Suppressor macrophage (primary cell): ENCODE measurements at places on chromosomes 12 and 14.

- DNase-seq: no peak
Observed at GRCh38 chr14:92789457-92790089, 4.5 kb upstream of the GOLGA5 start.

DNA sequence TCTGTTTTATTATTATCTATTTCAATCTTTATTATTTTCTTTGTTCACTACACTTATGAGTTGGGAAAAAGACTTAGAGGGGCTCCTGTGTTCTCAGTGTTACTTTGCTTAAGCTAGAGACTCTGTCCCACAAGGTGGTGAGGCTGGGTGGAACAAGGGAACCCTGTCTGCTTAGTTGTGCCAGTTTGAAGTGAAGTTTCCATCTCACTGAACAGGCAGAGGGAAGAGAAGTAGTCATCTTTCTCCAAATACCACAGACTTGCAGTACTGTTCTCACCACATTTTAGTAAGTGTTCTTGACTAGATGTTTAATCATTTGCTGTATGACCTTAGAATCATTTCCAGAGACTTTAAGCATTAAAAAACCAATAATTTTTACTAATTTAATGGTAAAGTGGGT is 195.7 kb upstream of the NEDD1 start:
- no peak for DNase-seq

GRCh38 chr12:101981868-101982267 is 79.9 kb downstream of the WASHC3 start:
- DNase-seq: no peak

GRCh38 chr14:59897757-59898383 is 22.1 kb upstream of the LRRC9 start:
- DNase-seq: peak; percentile 62

DNA sequence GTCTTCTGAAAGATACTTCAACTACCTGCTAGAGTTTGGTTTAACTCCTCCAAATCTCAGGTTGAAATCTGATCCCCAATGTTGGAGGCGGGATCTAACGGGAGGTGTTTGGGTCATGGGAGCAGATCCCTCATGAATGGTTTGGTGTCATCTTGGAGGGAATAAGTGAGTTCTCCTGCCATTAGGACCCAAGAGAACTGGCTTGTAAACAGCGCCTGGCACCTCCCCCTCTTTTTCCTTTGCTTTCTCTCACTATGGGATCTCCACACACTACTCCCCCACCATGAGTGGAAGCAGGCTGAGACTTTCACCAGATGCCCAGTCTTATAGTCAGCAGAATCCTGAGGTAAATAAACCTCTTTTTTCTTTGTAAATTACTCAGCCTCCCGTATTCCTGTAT is 2.5 kb downstream of the CNIH1 start:
- DNase-seq: no peak

DNA sequence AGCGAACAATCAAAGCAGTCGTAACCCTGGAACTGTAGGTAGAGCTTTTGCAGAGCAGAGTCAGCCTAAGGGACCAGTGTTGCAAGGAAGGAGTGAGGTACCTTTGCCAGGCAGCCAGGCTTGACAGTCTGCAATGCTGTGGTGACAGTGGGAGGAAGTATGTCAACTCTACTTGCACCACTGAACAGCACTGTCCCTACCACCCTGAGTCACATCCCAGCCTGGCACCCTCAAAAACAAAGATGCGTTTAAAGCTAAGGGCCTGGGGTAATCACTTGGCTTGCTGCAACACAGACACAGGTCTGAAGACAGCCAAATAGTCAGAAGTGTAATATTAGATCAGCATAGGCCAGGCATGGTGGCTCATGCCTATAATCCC is 141.9 kb downstream of the DPF3 start:
- DNase-seq: no peak

- DNase-seq: no peak
Observed at GRCh38 chr14:51445001-51445390, 204.9 kb downstream of the TMX1 start.

- no peak for DNase-seq
Observed at GRCh38 chr12:126897778-126898177, 1369.2 kb upstream of the TMEM132C start.

DNA sequence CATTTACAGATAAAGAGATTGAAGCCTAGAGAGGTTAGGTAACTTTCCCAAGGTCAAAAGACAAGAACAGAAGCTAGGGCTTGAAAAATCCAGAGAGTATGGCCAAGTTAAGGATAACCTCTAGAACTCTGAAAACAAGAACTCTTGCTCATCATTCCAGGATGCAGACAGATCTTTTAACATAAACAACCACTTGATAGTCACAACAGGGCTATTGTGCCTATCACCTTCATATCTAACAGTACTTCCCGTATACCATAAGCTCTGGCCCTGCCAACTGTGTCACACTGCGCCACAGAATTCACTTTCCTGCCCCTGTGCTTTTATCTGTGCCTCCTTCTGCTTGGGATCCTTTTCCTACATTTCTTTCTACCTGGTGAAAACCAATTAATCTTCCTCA is 18.2 kb downstream of the ERP29 start:
- DNase-seq: no peak

- no peak for DNase-seq
Observed at GRCh38 chr12:20245491-20245890, 122.8 kb upstream of the PDE3A start.

DNA sequence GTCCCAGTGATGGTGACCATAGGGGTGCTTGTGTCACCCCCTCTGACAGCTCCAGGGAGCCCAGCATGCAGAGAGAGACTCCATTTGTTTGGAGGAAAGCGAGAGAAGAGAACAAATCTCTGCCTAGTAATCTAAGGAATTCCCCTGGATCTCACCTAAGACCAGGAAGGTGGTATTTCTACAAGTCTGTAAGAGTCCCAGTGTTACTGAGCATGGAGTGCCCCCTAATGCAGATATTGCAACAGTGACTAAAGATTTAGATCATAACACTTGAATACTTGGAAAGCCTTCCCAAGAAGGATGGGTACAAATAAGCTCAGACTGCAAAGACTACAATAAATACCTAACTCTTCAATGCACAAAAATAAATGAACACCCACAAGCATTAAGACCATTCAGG is 360.4 kb upstream of the GARIN6 start:
- no peak for DNase-seq

GRCh38 chr12:106841510-106842302 is 67.2 kb downstream of the RIC8B start:
- DNase-seq: peak; percentile 47

GRCh38 chr12:109304485-109304884 is 4.6 kb downstream of the FOXN4 start:
- no peak for DNase-seq

GRCh38 chr14:105902131-105902898 is 375.9 kb downstream of the TMEM121 start:
- no peak for DNase-seq

DNA sequence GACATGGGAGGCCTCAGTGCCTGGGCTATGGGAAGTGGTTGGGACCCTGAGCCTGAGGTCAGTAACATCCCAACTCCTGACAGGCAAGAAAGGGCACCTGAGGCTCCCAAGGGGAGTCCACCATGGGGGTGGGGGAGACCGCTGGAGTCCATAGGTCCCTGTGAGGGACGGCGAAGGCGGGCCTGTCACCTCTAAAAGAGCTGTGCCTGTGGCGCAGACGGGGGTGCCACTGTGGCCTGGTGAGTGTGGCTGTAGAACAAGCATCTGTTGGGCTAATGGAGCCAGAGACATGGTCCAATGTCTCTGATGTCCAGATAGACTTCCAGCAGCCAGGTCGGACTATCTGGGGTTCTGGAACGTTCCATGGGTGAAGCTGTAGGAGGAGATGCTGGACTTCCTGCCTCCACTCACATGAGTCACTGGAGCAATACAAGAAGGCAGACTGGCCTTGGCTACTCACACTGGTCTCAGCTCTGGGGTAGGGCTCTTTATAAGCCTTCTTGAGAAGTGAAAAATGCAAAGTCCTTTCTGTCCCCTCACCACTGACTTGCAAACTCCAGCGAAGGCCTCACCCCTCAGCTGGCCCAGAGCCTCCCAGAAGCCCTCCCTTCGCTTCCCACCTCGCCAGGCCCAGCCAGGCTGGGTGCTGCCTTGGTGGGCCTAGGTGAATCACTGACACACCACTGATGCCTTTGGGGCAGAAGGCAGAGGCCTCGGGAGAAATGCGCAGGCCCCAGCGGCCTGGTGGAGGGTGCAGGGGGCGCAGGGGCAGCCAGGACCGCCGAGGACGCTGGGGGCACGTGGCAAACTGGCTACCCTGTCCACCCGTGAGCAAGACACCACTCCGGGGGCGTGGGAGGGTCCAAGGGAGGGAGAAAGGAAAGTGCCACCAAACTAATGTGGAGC is 1.1 kb upstream of the TRAF3 start:
- peak; percentile 72 for DNase-seq

DNA sequence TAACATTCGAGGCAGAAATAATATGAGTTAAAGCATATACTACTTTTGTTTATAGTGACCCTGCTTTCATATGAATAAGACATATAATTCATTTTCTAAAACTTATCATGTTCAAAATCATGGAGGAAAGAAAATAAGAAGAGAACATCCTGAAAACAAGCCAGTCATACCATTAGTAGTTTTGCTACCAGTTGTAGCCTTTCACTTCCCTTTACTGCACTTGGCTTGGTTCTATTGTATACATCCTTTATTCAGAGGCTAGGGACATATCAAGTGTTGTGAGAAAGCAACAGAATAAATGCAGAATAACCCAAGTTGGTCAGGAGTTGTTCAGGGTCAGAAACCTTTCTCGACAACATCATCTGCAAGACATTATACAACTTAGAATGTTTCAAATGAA is 598.7 kb downstream of the SOX5 start:
- DNase-seq: no peak

DNA sequence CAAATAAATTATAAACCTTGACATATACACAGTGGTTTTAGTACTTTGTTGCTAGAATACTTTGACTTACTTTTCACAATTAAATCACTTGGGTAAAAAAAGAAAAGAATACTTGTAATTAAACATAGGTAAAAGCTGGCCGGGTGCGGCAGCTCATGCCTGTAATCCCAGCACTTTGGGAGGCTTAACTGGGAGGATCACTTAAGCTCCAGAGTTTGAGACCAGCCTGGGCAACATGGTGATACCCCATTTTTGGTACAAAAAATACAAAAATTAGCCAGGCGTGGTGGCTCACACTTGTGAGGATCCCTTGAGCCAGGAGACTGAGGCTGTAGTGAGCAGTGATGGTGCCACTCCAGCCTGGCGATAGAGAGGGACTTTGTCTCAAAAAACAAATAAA is 7.8 kb downstream of the STX2 start:
- no peak for DNase-seq

- DNase-seq: no peak
Observed at GRCh38 chr12:5044420-5045295, 979 bp downstream of the KCNA5 start.

DNA sequence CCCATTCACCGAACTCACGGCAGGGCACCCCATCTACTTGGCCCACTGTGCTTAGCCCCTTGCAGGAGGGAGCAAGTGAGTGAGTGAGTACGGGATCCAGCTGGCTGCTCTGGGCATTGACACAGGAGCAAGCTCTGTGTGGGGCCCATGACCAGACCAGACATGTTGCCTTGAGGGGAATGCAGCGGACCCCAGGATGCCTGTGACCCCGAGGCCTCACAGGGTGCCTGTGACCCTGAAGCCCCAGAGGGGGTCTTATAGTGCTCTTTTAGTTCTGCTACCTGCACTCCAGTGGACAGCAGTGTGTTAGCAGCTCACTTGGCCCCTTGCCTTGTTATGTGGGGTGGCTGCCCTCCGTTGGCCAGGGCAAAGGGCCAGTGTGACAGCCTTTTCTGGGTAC is 255.8 kb downstream of the ETNK1 start:
- DNase-seq: no peak

DNA sequence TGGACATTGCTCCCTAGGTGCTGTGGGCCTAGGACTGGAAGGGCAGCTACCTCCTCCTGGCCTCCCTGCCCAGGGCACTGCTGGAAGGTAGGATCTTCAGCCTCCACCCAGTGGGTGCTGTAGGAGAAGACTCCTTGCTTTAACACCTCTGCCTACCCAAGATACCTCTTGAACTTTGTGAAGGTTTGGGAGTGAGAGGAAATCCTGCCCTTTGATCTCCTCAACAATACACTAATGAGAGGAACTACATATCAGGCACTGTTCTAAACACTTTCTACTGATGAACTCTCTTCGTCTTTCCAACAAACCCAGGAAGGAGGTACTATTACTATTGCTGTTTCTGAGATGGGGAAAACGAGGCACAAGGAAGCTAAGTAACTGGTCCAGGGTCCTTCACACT is 66.9 kb downstream of the PLEKHG3 start:
- DNase-seq: no peak

DNA sequence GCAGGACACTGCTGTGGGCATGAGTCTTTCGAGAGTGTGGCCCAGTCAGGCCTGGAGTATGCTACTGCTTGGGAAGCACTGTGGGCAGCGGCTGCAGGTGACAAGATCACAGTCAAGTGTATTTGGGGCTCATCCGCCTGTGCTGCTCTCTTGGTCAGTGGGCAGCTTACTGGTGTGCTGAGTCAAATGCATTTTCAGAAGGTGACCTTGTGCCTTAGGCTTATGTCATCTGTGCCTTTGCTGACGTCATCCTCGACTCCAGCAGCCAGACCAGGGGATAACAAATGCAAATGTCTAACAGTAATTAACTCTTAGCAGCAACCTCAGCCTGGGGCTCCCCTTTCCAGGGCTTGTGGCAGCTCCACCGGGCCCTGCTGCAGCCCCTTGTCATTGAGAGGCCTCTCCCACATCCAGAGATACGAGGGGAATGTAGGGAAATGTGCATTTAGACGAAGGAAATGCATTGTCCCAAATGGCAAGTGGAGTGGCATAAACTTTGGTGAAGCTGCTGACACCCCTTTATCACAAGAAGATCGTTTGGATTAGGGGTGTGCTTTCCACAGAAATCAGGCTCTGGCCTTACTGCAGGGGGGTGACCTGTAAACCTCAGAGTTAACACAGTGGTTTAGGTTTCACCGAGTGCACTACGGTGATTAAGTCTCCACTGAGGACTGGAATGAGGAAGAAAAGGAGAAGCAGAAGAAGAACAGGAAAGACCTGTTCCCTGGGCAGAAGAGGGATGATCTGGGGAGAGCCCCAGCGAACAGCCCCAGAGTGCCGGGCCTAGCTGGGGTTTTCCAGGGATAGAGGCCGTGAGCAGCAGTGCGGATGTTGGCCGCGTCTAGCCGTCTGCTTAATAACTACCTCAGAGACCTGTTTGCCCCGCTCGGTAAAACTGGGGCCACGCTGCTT is 39.7 kb downstream of the PSMA6 start:
- DNase-seq: peak; percentile 68

DNA sequence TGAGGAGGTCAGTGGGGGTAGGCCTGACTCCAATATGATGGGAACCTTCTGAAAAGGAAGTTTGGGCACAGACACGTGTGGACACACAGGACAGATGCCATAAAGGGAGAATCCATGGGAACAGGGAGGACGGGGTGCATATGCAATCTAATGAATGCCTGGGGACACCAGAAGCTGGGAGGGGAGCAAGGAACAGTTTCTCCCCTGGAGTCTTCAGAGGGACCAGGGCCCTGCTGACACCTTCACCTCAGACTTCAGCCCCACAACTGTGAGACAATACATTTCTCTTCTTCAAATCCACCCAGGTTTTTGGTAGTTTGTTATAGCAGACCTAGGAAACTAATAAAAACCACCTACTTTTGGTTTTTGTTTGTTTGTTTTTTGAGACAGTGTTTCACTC is 35.2 kb upstream of the CLIP1 start:
- DNase-seq: no peak
